ENCODE measurements at places on chromosomes 2 and 18.
A peak's percentile ranks its signal among the peaks of the same experiment; 100 is the strongest.

DNA sequence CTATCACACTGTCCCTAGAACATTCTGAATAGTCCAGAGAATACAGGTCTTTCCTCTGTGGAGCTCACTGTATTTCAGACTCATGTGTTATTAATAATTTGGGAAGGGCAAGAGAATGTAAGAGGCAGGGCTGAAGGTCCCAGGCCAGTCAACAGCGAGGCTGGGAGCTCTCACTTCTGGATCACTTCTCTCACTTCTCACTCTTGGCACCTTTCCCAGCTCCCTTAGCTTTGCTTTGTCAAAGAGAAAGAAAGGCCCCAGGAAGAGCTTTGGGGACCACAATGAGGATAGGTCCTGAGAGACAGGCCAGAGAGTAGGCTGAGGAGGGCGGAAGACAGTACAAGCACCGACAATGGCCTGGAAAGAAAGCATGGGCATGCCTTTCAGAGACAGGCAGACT, 11.2 kb downstream of the EFR3B start:
- no peaks in the 10 kb centered on the region for H3K36me3 ChIP-seq
- H3K4me1 ChIP-seq: no peaks in the 10 kb centered on the region

- no peak for DNase-seq
- peaks cover 4% of the 10 kb centered on the region for H3K4me1 ChIP-seq
- no peaks in the 10 kb centered on the region for H3K27me3 ChIP-seq
- no peak overlapping the region for H3K27ac ChIP-seq
Observed at GRCh38 chr2:673016-673415, 4.2 kb downstream of the TMEM18 start.

DNA sequence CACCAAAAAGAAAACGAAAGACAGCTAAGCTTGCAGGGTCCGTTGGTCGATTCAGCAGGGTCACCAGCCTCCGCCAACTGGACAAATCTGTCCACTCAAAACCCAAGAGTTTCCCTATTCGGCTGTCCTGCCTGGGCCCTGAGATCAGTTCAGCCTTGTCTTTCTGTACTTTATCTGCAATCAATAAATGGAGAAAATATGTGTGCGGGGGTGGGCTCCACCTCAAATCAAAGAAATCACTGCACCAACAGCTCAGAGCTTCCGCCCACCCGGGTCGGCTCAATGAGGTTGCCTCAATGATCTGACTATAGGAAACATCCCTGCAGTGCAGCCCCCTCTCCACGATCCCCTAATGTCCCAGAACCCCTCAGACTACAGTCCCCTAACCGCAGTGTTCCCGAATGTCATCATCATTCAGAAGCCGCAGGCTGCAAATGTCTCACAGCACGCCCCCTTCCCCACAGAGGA, 447 bp downstream of the GGCX start:
- no peak for DNase-seq
- peaks cover 12% of the 10 kb centered on the region for H3K36me3 ChIP-seq
- H3K27ac ChIP-seq: peak overlapping the region; percentile 86
- H3K4me1 ChIP-seq: peaks cover 3% of the 10 kb centered on the region
- H3K4me3 ChIP-seq: peak overlapping the region; percentile 88

GRCh38 chr18:22731398-22731797, 201.7 kb upstream of the RBBP8 start:
- DNase-seq: no peak
- H3K36me3 ChIP-seq: no peaks in the 10 kb centered on the region
- H3K4me3 ChIP-seq: no peak overlapping the region
- H3K4me1 ChIP-seq: no peaks in the 10 kb centered on the region

GRCh38 chr2:212536817-212537725, 1.5 kb downstream of the ERBB4 start:
- DNase-seq: peak; percentile 35
- H3K27me3 ChIP-seq: peaks cover 5% of the 10 kb centered on the region
- H3K27ac ChIP-seq: peak overlapping the region; percentile 37
- no peaks in the 10 kb centered on the region for H3K4me1 ChIP-seq

DNA sequence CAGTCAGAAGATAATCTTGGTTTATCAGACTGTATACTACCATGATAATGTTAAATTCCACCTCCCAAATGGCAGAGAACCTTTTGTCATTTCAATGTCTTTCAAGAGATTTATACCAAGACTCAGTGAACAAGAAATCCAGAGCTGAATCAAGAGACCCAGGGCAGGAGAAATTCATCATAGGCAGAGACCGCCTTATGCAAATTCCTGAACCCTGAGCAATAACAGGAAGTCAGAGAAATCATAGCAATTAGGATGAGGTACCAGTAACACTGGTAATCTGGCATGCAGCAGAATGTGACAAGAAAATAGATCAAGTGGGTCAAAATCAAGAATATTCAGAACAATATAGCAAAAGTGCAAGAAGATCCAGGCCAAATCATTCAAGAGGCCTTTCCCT, 412.4 kb upstream of the LRATD1 start:
- H3K4me1 ChIP-seq: no peaks in the 10 kb centered on the region
- H3K36me3 ChIP-seq: no peaks in the 10 kb centered on the region
- H3K27me3 ChIP-seq: no peaks in the 10 kb centered on the region

All from kidney (tissue), 22 donors.